Vagina (tissue), 2 donors: ENCODE measurements at places on chromosomes 12 and 14.

GRCh38 chr14:74563233-74563585 lies 48.8 kb downstream of the LTBP2 start:
- no peaks in the 10 kb centered on the region for H3K36me3 ChIP-seq
- H3K27me3 ChIP-seq = no peaks in the 10 kb centered on the region
- peaks cover 46% of the 10 kb centered on the region for H3K4me1 ChIP-seq
- no peak overlapping the region for H3K4me3 ChIP-seq
- H3K27ac ChIP-seq = peak overlapping the region; percentile 32

- no peaks in the 10 kb centered on the region for H3K27me3 ChIP-seq
- no peak overlapping the region for H3K4me3 ChIP-seq
- H3K36me3 ChIP-seq = no peaks in the 10 kb centered on the region
- peaks cover 52% of the 10 kb centered on the region for H3K4me1 ChIP-seq
- no peak for DNase-seq
These were observed 169.5 kb upstream of the NTF3 start for GRCh38 chr12:5262450-5262849.

- no peak for DNase-seq
- no peak overlapping the region for H3K4me3 ChIP-seq
- H3K27ac ChIP-seq = no peak overlapping the region
- no peaks in the 10 kb centered on the region for H3K4me1 ChIP-seq
- H3K27me3 ChIP-seq = no peaks in the 10 kb centered on the region
These were observed 139.2 kb downstream of the C12orf75 start for GRCh38 chr12:105469701-105470100.

GRCh38 chr14:81565441-81566290 lies 32.0 kb upstream of the SEL1L start:
- no peak overlapping the region for H3K27ac ChIP-seq
- no peaks in the 10 kb centered on the region for H3K36me3 ChIP-seq
- H3K27me3 ChIP-seq = no peaks in the 10 kb centered on the region
- no peak for DNase-seq

DNA sequence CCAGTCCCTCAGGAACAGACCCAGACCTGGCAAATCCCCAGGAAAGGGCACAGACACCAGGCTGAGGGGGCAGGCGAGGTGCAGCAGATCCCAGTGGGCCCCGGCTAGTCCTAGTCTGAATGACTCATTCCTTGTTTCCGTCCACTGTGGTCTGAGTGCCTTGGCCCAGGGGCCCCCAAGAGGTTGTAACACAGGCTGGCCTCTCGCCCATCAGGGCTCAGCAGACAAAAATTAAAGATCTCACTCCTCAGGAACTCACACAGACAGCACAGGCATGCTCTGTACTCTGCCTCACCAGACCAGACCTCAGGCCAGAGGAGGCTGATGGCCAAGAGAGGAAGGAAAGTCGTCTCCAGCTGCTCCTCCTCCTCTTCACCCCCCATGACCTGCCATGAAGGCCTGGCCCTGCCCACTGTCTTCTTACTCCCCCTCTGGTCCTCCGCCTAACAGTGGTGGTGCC lies 7.7 kb upstream of the LTBP2 start:
- peaks cover 69% of the 10 kb centered on the region for H3K4me1 ChIP-seq
- no peaks in the 10 kb centered on the region for H3K27me3 ChIP-seq
- DNase-seq = no peak
- no peaks in the 10 kb centered on the region for H3K36me3 ChIP-seq
- peak overlapping the region; percentile 66 for H3K27ac ChIP-seq
- H3K4me3 ChIP-seq = no peak overlapping the region

DNA sequence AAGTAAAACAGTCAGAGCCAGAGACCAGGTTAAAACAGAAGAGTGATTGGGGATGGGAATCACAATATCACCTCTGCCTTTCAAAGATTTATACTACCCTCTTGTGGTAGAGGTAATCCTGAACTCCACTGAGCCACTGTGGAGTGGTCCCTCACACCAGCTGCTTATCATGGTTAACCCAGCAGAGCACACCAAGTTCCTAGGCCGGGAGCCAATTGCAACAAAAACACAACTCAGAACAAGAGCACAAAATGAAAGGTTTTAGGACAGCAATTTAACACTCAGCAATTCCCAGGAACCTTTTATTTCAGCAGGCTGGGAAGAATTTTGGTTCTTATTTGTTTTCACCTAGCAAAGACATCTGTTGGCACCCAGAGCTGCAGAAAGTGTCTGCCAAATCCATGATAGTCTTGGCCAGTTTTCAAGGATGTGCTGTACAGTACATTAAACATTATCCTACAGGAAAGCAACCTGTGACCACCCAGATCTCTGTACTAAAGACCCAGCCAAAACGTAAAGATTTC lies 220.5 kb upstream of the ATXN7L3B start:
- H3K4me1 ChIP-seq = no peaks in the 10 kb centered on the region
- no peak for DNase-seq
